Endothelial cell of umbilical vein (primary cell): ENCODE measurements at places on chromosomes 7 and 10. TPM values are rescaled to one million over a fixed set of nuclear protein-coding genes. Genes with fewer than 3 reads are reported as not detected.

PDE6C gene
- not detected in 2 replicates for polyA plus RNA-seq

TMEM139 gene
- 0.32 and 0.37 TPM in 2 replicates for polyA plus RNA-seq

GRCh38 chr7:25754751-25755150 lies 397.2 kb upstream of the NFE2L3 start:
- no peaks in the 10 kb centered on the region for H3K4me1 ChIP-seq
- H3K4me3 ChIP-seq, result no peak overlapping the region
- H3K36me3 ChIP-seq, result no peaks in the 10 kb centered on the region
- DNase-seq, result no peak
- H3K27me3 ChIP-seq, result no peaks in the 10 kb centered on the region

DNA sequence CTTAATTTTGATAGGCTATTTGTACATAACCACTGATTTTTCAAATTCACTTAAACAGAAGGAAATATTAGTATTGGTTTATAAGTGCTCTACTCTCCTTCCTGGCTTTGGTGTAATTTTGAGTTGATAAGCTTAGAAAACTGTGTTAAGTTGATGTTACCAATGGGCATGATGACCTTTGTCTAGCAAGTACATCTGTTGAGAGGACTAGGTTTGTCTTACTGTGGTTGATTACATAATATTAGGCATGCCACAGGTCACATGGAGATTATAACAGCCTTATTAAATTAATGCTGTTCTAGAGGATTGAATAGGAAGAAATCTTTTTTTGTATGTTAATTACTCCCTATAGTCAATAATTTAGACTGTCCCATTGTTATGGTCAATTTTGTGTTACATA lies 27.0 kb downstream of the CYP2C18 start:
- H3K27ac ChIP-seq, result no peak overlapping the region
- no peaks in the 10 kb centered on the region for H3K4me1 ChIP-seq
- H3K36me3 ChIP-seq, result no peaks in the 10 kb centered on the region
- no peak for DNase-seq
- no peaks in the 10 kb centered on the region for H3K27me3 ChIP-seq

- no peaks in the 10 kb centered on the region for H3K27me3 ChIP-seq
- H3K36me3 ChIP-seq, result no peaks in the 10 kb centered on the region
- peaks cover 13% of the 10 kb centered on the region for H3K4me1 ChIP-seq
- H3K27ac ChIP-seq, result no peak overlapping the region
- peak; percentile 56 for DNase-seq
Measured at GRCh38 chr10:112815269-112816032, 134.6 kb upstream of the TCF7L2 start.

DNA sequence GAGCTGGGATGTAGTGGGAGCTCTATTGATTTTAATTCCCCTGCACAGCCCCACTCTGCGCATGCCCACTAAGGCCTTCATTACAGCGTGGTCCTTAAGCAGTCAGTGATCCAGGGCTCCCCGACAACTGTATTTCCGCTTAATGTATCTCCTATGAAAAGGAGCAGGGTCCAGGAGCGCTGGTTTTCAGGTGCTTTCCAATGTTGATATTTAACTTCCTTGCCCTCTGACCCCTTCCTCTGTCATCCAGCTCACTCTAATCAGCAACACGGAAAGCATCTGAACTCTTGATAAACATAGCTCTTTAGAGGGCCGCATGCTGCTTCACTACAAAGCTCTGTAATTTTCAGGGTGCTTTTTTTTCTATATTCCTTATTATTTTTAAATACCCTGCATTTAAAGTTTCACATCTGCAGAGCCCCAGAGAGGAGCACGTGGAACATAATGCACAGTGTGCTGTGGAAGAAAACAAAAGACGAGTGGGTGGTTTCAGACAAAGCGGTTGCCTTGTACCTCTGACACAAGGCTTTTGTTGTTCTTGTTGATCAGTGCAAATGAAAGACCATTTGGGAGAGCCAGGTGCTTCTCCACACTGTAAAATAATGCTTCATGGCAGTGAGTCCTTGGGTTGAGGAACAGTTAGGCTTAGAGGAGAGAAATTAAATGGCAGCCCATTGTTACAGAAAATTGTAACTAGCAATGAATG lies 465.9 kb upstream of the CELF2 start:
- H3K4me1 ChIP-seq, result no peaks in the 10 kb centered on the region
- no peaks in the 10 kb centered on the region for H3K27me3 ChIP-seq
- DNase-seq, result no peak
- H3K4me3 ChIP-seq, result no peak overlapping the region
- no peak overlapping the region for H3K27ac ChIP-seq

GRCh38 chr10:3372281-3372680 lies 199.7 kb upstream of the PITRM1 start:
- no peaks in the 10 kb centered on the region for H3K4me1 ChIP-seq
- H3K4me3 ChIP-seq, result no peak overlapping the region
- no peaks in the 10 kb centered on the region for H3K27me3 ChIP-seq
